ENCODE measurements at places on chromosomes 2 and 18.

DNA sequence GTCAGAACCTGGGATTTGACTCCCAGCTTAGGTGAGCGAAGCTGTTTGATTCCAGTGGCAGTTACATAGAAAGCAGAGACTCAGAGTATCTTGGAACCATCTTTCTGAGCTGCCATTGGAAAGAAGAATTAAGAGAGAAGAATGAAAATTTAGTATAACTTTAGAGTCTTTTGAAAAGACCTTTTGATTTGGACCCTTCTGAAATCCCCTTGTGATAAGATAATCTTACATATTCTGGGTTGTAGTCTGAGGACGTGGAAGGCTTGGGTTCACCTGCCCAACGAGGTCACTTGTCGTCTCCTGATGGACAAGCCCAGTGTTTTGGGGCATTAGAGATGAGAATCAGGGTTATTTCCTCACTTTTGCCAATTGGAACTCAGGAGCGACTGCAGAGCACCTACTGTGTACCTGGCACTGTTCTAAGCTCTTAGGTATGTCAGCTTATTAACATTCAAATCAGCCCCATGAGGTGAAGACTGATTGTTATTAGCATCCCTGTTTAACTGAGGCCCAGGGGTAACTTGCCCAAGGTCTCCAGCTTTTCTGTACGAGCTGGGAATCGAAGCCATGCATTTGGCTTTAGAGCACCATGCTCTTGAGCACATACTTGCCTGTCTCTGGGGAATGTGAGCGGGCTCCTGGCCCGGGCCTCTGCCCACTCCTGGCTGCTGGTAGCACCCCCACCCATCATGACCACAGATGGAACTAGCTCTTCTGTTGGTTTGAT, 2.9 kb downstream of the HK2 start:
- DNase-seq = no peak

DNA sequence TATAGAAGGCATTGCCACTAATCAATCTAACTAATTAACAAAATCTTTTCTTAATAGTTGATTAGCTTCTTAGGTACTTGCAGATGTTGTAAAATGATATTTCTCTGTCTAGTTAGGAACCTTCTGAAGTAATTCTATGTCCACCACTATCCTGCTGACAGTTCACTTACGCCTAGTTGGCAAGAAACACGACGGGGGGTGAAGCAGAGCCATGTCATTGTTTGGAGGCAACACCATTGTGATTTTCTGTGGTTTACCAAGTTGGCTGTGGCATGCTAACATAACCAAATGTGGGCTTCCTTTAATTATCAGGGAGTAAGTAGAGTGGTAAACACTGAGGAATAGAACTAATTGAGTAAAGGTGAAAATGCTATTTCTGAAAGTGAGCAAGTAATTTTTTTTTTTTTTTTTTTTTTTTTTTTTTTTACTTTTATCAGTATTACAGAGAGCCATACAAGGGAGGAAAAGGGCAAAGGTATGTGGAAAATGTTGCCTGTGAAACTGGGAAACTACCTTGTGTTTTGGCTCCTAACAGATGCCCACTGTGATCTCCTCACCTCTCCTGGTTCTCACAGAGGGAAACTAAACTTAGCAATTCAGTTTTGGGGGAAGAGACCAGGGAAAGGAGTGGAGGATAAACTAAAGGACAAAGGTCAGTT, 126.8 kb downstream of the MEIS1 start:
- DNase-seq = peak; percentile 21

GRCh38 chr2:30871980-30872789, 64.9 kb upstream of the CAPN13 start:
- no peak for DNase-seq

- peak; percentile 12 for DNase-seq
These were observed 1.2 kb downstream of the NEU2 start for GRCh38 chr2:233033672-233034071.

- DNase-seq = no peak
These were observed 45.4 kb downstream of the CHN1 start for GRCh38 chr2:174959787-174960186.

DNA sequence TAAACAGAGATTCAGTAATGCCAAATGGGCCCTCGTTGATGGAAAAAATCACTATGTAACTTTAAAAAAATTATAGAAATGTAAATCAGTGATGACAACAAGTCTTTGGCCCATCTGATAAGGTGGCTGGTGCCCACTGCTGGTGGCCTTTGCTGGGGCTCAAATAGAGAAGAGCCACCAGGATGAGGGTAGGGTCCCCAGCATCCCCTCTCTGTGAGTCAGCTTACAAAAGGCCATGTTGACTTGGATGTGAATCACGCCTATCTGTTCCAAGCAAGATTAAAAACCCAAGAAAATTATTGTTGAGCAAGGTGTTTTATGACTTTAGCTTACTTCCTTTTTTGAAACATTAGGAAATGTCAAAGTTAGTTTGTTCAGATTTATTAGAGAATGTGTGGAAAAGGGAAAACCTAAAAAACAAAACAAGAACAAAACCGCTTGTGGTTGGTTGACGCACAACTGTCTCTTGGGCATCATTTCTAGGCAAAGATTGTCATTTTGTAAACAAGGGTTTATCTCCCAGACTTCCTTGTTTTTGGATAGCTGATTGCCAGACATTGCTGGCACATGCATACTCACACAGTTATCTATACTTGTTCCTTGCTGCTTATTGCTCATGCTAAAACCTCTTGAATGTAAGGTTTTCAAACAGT, 53.7 kb upstream of the ZNF396 start:
- no peak for DNase-seq

GRCh38 chr2:181780657-181781056, 100.3 kb upstream of the NEUROD1 start:
- no peak for DNase-seq
